Kasumi-1 (cell line): ENCODE measurements at places on chromosomes 1 and 21.

GRCh38 chr21:30306884-30307283 is 13.2 kb downstream of the KRTAP26-1 start:
- no peak for DNase-seq

DNA sequence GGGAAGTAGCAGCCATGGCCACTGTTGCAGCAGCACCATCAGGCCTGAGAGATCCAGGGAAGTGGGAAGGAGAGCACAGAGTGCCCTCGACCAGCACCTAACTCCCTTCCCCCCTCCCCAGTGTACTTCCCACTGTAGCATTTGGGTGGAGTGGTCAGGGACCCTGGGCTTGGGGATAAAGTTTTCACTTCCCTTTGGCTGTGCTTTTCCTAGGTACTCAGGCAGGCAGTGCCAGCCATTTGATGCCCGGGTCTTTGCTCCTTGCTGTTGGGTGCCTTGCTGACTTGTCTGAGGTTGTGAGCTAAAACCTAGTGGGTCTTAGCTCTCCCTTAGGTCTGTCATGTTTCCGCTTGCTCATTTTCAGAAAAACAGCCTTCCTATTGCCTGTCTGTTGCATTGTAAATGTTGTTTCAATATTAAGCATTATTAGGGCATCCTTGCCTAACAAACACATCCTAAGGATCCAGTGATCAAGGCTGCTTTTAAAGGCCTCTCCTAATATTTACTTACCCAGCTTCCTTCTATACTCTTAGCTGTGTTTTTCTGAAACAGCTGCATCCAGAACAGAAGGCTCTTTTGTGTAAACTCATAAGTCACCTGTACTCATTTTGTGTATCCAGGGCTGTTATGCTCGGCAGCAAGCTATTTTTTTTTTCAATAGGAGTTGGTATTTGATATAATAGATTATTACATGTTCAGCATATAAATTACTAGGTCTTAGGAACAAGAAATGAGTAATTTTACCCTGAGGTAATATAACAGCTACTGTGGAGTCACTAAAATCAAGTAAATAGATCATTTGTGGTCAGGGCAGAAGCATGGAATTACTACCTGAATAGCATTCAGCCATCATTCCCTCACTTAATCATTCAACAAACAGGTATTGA is 418.6 kb upstream of the PROX1 start:
- DNase-seq, result no peak

DNA sequence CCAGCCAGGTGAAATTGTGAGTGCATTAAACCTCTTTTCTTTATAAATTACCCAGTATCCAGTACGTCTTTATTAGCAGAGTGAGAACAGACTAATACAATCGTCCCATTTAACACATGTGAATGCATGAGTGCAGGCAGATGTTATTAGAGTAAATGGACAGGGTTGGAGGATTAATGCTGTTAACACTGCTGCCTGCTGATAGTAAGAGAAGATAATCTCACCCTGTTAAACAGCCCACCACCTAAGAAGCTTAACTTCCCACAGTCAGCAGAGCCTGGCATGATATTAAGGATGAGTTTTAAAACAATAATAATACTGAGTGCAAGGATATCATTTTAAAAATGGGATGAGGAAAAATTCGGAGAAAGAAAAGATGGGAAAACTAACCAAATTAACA is 181.4 kb upstream of the LHX8 start:
- no peak for DNase-seq

- no peak for DNase-seq
These were observed 357.9 kb upstream of the USP24 start for GRCh38 chr1:55572878-55573734.

GRCh38 chr1:63773815-63774616 is at the start of gene ROR1:
ROR1 (plus strand) TSS chr1:63774017.
- DNase-seq, result peak; percentile 46

GRCh38 chr21:38496224-38496623 is 2.1 kb downstream of the ERG start:
- DNase-seq, result peak; percentile 66

- DNase-seq, result no peak
These were observed 126.7 kb downstream of the CAMTA1 start for GRCh38 chr1:6911974-6912373.

DNA sequence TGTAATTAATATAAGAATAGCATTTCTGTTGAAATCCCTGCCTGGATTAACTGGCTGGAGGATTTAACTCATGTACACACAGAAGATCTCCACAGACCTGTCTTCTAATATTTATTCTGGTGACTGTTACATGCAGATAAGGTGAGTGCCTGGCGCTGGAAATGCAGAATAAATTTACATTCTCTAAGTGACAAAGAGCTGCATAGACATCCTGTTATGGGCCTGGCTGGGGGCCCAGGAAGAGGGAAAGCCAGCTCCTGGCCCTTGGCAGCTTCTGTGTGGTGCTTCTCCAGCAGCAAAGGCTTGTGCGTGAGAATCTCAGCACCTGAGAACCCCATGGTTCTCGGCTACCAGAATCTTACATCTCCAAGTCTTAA is 446.6 kb downstream of the PTPRU start:
- DNase-seq, result no peak

- no peak for DNase-seq
These were observed 203.1 kb downstream of the DENND1B start for GRCh38 chr1:197572169-197572568.

- no peak for DNase-seq
These were observed 12.3 kb downstream of the BTBD19 start for GRCh38 chr1:44820328-44821239.

DNA sequence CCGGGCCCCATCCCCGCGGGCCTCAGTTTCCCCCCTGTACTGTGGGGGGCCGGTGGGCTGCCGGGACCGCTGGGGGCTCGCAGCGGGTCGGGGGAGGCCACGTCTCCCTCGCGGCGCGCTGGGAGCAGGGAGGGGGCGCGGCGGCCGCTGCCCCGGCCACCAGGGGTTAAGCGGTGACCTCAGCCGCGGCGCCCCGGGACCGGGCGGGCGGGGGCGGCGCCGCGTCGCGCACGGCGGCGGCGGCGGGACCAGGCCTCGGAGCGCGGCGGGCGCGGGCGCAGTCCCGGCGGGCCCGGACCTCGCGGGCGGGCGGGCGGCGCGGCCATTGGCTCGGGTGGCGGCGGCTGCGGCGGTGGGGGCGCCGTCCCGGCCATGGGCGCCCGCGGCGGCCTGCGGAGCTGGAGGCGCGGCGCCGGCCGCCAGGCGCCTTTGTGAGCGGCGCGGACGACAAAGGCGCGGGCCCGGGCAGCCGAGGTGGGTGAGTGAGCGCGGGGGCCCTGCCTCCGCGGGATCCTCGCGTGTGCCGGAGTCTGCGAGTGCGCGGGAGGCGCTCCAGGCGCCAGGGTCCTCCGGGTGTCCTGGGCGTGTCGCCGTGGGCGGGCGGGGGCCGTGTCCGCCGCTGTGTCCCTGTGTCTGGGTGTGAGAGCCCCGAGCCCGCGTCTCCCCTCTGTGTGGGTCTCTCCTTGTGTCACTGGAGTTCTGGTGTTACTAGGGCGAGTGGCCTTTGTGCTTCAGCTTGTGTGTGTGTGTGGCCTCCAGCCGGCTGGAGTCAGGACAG is at the start of gene ARHGEF10L:
Gene ARHGEF10L (plus strand): TSS at position 222 of the 778 bp plus-strand sequence. CDS start 40,898 bp downstream, outside the sequence.
- DNase-seq, result no peak

GRCh38 chr21:37372951-37373350 is 6.4 kb downstream of the DYRK1A start:
- DNase-seq, result no peak

GRCh38 chr1:114010433-114011184 is 31.3 kb downstream of the OLFML3 start:
- DNase-seq, result no peak

DNA sequence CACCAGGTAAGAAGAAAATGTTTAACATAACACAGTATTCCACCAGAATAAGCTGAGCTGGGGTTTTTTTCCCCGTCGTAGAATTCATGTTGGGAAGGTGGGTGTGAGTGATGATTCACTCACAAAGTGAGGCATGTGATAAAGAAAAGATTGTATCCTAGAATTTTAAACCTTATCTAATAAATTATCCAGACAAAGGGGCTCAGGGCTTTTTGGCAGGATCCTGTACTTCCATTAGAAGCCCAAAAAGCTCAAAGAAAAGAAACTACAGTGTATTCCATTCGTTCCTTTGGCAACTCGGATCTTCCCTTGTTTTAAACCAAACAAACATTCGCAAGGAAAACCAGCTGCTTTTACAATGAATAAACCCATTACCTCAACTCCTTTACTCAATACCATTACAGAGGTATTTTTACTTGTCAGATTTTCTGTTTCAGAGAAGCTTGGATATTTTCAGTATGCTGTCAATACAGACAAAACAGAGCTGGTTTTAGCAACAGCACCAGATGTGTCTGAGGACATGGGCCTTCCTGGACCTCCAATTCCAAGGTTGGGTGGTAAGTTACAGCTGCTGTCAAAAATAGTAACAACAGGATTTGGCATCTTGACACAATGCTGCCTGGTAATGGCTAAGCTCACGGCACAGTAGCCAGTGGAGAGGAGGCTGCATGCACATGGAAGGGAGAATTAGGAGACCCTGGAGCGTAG is 159.9 kb upstream of the RUNX1 start:
- no peak for DNase-seq

GRCh38 chr1:211420389-211420788 is 71.6 kb downstream of the RD3 start:
- no peak for DNase-seq

GRCh38 chr1:244235157-244235556 is 184.1 kb downstream of the ZBTB18 start:
- DNase-seq, result no peak

- DNase-seq, result no peak
These were observed 319.8 kb upstream of the C1orf174 start for GRCh38 chr1:4219826-4220225.

GRCh38 chr1:181630398-181630797 is 147.1 kb downstream of the CACNA1E start:
- no peak for DNase-seq

DNA sequence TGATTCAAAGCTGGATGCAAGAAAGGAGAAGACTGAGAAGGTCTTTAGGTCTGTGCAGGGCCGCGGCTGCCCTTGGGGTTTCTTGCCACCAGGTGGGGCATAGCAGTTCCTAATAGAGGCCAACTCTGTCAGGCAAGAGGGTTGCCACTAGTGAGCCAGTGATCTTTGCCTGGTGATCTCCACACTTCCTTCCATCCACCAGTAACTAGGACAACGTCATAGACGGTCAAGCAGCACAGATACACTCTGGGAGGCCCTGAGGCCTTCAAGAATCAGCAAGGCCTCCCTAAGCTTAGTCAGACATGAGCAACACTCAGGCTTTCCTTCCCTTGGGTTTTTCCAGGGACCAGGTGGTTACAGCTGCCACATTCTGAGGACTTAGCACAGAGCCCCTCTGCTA is 32.9 kb upstream of the ATP2B4 start:
- DNase-seq, result peak; percentile 17

- no peak for DNase-seq
These were observed 13.8 kb upstream of the IL22RA1 start for GRCh38 chr1:24156542-24157260.

DNA sequence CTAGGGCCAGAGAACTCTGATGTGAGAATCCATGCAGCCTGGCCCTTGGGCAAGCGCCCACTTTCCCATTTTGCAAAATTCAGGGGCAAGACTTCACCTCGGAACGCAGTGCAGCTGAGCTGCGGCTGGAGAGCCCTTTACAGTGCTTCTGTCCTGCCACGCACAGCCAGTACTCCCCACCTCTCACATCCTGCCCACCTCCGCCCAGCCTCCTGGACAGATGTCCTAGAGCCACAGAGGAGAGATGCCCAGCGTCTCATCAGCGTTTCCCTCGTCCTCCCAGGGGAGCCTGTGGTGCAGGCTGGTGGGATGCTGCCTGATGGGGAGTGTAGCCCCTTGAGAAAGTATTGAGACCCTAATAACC is 29.6 kb downstream of the RUNX3 start:
- no peak for DNase-seq

DNA sequence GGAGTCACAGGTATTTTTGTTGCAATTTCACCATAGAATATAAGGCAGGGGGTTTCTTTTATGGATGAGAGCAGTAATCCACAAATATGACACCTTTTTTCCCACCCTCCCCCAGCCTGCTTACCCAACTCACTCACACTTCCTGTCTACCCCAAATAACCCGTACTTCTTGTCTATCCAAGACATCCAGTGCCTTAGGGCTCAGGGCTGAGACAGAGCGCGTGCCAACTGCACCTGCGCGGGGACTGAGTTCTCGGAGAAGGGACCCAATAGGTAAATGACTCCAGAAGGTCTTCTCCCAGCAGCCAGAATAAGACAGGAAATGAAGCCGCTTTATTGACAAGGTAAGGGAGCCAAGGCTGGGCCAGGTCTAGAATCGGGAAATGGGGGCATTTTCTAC is 369.1 kb downstream of the SIPA1L2 start:
- DNase-seq, result no peak

GRCh38 chr1:78958711-78959110 is 47.8 kb downstream of the ADGRL4 start:
- no peak for DNase-seq

GRCh38 chr1:30933874-30934252 is 25.3 kb upstream of the SDC3 start:
- no peak for DNase-seq

GRCh38 chr1:9600861-9601834 is 12.4 kb downstream of the TMEM201 start:
- DNase-seq, result no peak

DNA sequence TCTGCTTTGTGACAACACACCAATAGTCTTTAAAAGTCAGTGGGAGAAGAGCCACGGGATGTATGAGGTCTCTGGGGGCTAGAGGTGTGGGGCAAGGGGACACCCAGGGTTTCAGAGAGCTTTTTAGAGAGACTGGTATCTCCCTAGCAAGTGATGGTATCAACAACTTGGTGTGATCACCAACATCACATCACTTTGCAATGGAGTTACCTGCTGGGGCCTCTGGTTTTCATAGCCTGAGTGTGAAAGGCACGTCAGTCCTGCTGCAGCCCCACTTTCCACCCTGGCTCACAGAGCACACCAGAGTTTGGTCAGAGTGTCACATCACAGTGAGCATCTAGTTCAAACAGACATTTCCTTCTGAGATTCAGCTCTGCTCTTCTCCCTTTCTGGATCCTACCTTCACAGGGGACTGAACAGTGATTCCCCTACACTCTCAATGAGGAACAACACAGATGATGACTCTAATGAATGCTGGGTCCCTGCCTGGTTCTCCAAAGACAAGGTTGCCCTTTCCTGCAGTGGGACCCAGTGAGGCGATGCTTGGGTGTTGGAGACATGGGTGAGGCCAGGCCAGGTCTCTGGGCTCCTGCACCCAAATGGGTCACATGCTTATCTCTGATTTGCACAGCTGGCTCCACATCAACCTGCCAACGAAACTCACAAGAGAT is 2.0 kb upstream of the MAN1C1 start:
- DNase-seq, result no peak

GRCh38 chr21:34018185-34018584 is 55.2 kb upstream of the MRPS6 start:
- no peak for DNase-seq

GRCh38 chr1:202578001-202578504 is 132.2 kb downstream of the SYT2 start:
- no peak for DNase-seq

- peak; percentile 57 for DNase-seq
These were observed 1.2 kb upstream of the KIRREL1 start for GRCh38 chr1:157992031-157992832.

DNA sequence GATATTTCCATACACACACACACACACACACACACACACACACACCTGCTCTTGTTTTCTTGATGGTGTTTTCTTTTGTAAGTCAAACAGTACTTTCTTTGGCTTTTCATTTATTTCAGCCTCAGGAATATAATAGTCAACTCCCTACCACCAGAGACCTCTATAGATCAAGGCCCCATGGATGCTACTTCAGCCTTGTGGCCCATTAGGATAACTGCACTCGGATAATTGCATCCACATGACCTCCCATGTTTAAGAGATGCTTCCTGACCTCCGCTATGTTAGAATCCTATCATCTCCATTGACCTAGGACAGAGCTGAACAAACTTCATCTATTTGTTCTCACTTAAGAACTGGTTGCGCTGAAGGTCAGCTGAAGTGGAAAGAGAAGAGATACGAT is 1094.0 kb upstream of the B3GALT2 start:
- no peak for DNase-seq
